ENCODE measurements at places on chromosomes 12 and 14.

DNA sequence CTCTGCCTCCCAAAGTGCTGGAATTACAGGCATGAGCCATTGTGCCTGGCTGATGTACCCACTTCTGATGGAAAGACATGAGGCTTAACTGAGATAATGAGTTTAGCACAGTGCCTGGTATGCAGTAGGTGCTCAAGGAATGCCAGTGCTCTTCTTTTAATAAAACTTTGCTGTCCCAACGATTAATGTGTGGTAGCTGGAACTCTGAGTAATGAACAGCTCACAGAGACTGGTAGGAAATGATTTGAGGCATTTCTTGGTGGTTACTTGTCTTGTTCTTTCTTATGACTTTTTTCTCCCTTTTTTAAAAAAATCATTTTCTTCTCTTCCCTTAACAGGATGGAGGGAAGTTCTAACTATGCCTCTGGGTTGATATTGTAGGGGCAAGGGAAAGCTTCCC is 235.7 kb upstream of the PWP1 start:
- DNase-seq = no peak
- H3K27me3 ChIP-seq = no peaks in the 10 kb centered on the region
- no peak overlapping the region for H3K27ac ChIP-seq
- peaks cover 3% of the 10 kb centered on the region for H3K4me1 ChIP-seq

GRCh38 chr12:2265461-2266167 is 212.8 kb downstream of the CACNA1C start:
- no peak overlapping the region for H3K4me3 ChIP-seq
- H3K36me3 ChIP-seq = no peaks in the 10 kb centered on the region
- H3K27ac ChIP-seq = no peak overlapping the region
- no peaks in the 10 kb centered on the region for H3K27me3 ChIP-seq
- DNase-seq = no peak

- H3K27ac ChIP-seq = no peak overlapping the region
- H3K4me1 ChIP-seq = no peaks in the 10 kb centered on the region
- H3K27me3 ChIP-seq = peaks cover 10% of the 10 kb centered on the region
- no peak overlapping the region for H3K4me3 ChIP-seq
- DNase-seq = no peak
Measured at GRCh38 chr14:54805070-54805444, 97.6 kb downstream of the GCH1 start.

DNA sequence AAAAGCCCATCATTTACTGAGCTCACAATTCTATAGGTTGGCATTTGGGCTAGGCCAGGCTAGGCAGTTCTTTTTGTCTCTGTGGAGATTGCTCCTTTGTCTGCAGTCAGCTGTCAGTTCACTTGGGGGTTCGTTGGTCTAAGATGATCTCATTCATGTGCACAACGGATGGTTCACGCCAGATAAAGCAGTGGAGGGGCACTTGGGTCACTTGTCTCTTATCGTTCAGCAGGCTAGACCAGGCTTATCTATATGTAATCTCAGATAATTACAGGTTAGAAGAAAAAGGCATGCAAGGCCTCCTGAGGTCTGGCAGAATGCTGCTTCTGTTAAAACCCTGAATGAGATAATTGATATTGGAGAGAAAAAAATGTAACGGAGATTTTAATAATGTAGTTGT is 119.0 kb upstream of the ATP2B1 start:
- H3K4me1 ChIP-seq = peaks cover 2% of the 10 kb centered on the region
- DNase-seq = peak; percentile 6
- H3K27ac ChIP-seq = no peak overlapping the region
- H3K27me3 ChIP-seq = no peaks in the 10 kb centered on the region
- no peak overlapping the region for H3K4me3 ChIP-seq

DNA sequence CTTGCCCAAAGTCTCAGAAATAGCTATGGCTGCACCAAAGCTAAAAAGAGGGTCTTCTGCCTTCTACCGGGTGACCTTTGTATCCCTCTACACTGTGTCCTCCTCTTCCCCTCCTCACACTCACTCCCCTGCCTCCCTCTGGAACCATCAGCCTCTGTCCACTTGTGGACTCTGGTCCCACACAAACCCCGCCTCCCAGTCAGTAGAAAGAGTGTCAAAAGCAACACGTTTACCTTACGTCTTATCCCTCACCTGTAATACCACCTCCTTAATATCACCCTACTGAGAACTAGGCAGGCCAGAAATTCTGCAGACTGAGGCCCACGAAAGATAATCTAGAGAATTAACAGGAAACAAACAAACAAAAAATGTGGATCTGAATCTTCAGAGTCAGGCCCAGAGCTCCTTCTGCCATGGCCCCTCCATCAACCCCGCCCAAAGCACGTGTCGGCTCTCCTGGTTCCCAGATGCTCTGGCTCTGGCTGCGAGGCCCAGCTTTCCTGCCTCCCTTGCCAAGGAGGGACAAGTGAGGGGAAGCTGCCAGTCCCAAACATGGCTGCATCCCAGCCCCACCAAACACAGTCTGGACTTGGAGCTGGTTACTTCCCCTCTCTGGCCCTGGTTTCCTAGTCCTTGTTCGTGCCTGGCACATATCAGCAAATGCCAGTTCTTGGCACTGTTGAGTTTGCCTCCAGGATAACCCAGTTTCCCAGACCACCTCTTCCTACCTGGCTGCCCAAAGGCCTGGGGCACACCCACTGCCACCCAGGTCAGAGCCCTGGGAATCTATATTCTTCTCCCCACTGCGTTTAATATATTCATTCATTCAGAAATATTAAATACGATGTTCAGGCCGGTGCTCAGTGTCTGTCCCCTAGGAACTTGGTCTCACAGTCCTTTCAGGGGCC is 2.7 kb downstream of the ACTN1 start:
- peaks cover 57% of the 10 kb centered on the region for H3K36me3 ChIP-seq
- no peaks in the 10 kb centered on the region for H3K27me3 ChIP-seq
- peaks cover 28% of the 10 kb centered on the region for H3K4me1 ChIP-seq
- no peak overlapping the region for H3K4me3 ChIP-seq
- no peak overlapping the region for H3K27ac ChIP-seq
- no peak for DNase-seq

DNA sequence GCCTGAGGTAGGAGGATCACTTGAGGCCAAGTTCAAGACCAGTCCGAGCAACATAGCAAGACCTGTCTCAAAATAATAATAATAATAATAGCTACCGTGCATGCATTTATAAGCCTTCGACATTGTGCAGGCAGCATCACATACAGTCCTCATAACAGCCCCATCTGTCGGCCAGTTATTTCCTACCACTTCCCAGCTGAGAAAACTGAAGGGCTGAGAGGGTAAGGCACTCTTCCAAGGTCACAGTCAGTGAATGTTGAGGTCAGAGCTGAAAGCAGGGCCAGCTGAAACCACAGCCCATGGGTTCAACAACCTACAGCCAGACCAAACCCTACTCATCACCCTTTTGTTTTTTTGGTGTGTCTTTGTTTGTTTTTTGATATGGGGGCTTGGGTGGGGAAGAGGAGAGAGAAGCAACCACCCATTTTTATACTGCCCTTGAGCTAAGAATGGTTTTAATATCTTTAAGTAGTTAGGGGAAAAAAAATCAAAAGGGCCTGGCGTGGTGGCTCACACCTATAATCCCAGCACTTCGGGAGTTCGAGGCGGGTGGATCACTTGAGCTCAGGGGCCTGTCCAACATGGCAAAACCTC is 16.8 kb upstream of the ITPK1 start:
- DNase-seq = no peak
- H3K4me1 ChIP-seq = no peaks in the 10 kb centered on the region
- no peaks in the 10 kb centered on the region for H3K36me3 ChIP-seq

GRCh38 chr12:57280211-57281062 is 29.4 kb upstream of the STAC3 start:
- no peak overlapping the region for H3K4me3 ChIP-seq
- no peak for DNase-seq
- H3K27ac ChIP-seq = no peak overlapping the region

GRCh38 chr12:123614531-123614930 is 12.6 kb downstream of the DDX55 start:
- peaks cover 56% of the 10 kb centered on the region for H3K36me3 ChIP-seq
- H3K27ac ChIP-seq = no peak overlapping the region
- no peak for DNase-seq
- H3K27me3 ChIP-seq = no peaks in the 10 kb centered on the region
- H3K4me1 ChIP-seq = no peaks in the 10 kb centered on the region
- no peak overlapping the region for H3K4me3 ChIP-seq

GRCh38 chr12:92859650-92860386 is 69.3 kb downstream of the EEA1 start:
- peaks cover 5% of the 10 kb centered on the region for H3K36me3 ChIP-seq
- DNase-seq = no peak
- H3K27ac ChIP-seq = no peak overlapping the region
- no peaks in the 10 kb centered on the region for H3K27me3 ChIP-seq

GRCh38 chr12:79252358-79253075 is 387.9 kb downstream of the SYT1 start:
- no peaks in the 10 kb centered on the region for H3K27me3 ChIP-seq
- H3K36me3 ChIP-seq = no peaks in the 10 kb centered on the region
- no peak overlapping the region for H3K27ac ChIP-seq
- no peak for DNase-seq

GRCh38 chr12:102478405-102479098 is 1.8 kb downstream of the IGF1 start:
- peak; percentile 20 for DNase-seq
- H3K36me3 ChIP-seq = no peaks in the 10 kb centered on the region
- no peaks in the 10 kb centered on the region for H3K27me3 ChIP-seq
- H3K4me1 ChIP-seq = no peaks in the 10 kb centered on the region

- no peaks in the 10 kb centered on the region for H3K27me3 ChIP-seq
- H3K4me1 ChIP-seq = peaks cover 2% of the 10 kb centered on the region
- no peak overlapping the region for H3K27ac ChIP-seq
- H3K36me3 ChIP-seq = no peaks in the 10 kb centered on the region
Measured at GRCh38 chr12:272942-273341, 10.3 kb upstream of the SLC6A13 start.

Data from neuronal stem cell (in vitro differentiated cells).